Activated B cell treated with CpG ODN at 0.5 μM for 24 hours (primary cell): ENCODE measurements at places on chromosomes 4 and X.
A peak's percentile ranks its signal among the peaks of the same experiment; 100 is the strongest.

DNA sequence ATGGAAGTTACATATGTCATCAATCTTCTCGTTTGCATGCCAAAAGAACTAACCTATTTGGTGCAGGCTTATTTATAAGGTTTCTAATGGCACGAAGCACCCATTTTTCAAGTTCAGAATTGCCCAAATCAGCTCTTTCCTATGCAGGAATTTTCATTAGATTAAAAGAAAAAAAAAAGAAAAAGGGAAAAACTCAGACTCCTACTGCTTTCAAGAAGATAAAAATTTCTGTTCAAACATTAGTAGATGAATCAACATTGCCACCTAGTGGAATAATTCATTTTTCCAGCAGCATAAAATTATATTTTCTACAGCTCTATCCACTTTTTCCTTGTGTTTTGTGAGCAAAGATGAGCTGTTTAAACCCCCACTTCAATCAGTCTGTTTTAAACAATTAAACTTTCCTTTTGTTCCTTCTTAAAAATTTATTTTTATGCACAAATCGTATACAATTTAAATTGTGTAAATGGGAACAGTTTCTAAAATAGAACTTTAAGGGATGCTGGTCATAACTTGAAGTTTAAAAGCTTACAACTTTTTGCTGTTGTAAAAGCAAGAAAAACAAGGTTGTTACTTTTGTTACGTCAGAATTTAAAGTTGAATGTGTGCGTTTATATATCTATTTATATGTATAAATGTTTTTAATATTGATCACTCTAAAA lies 309.9 kb downstream of the ARAP2 start:
- no peak for DNase-seq

GRCh38 chr4:81180916-81181315 lies 34.1 kb downstream of the PRKG2 start:
- no peak for DNase-seq

GRCh38 chr4:53191997-53192396 lies 173.9 kb downstream of the SCFD2 start:
- DNase-seq: no peak

DNA sequence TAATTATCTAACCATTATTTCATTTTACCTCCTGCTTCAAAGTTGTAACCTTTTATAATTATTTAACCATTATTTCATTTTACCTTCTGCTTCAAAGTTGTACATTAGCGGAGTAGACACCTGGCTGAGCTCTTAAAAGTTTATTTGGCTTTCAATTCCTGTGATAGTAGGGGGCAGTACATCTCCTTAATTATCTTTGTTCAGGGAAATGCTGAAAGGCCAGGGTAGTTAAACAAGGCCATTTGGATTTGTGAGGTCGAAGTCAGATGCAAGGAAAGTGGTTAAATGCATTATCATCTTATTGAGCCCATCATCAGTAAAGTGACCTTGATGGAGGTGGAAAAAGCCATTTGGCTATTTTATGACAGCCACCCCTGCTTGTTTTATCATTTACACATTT lies 210.6 kb downstream of the TENM3 start:
- DNase-seq: no peak

DNA sequence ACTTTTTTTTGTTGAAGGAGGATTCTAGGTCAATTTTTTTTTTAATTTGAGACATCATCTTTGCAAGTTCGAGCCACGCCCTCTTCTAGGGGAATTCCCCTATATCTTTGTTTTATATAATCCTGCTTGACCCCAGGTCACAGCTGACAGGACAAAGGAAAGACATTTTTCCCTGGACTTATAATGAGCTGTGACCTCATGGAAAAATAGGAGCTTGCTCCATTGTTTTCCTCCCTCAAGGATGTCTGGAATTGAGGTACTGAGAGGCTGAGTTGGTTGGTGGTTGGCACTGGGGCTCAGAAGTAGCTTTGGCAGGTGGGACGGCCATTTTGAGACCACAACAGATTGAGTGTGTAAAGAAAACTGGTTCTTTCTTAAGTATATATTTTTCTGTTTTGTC lies 49.0 kb downstream of the GBA3 start:
- DNase-seq: no peak

DNA sequence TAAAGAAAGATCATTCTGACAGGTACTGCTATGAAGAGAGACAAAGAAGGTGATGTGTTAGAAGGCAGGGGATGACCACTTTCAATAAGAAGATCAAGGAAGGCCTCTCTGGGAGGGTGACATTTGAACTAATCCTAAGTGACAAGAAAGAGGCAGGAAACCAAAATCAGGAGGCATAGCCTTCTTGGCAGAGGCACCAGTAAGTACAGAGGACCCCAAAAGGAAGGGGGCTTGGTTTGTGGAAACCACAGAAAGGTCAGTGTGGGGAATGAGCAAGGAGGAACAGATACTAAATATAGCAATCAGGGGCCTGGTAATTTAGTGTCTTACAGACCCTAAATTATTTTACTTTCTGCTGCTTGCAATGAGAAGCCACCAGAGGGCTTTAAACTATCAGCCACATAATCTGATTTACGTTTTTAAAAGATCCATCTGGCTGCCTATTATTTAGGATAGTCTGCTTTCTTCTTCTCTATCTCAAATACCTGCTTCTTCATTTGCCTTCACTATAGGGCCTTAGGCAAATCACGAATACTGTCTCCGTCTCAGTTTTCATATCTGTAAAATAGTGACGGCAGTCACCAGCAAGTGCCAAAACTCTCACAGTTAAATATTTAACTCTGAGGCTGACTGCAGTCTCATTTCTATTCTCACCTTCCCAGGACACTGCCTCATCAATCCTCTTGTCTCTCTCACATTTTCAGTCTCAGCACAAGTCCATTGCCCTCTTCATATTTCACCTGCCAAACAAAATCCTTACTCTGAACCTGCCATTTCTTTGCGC lies 16.7 kb downstream of the NR3C2 start:
- DNase-seq: no peak

DNA sequence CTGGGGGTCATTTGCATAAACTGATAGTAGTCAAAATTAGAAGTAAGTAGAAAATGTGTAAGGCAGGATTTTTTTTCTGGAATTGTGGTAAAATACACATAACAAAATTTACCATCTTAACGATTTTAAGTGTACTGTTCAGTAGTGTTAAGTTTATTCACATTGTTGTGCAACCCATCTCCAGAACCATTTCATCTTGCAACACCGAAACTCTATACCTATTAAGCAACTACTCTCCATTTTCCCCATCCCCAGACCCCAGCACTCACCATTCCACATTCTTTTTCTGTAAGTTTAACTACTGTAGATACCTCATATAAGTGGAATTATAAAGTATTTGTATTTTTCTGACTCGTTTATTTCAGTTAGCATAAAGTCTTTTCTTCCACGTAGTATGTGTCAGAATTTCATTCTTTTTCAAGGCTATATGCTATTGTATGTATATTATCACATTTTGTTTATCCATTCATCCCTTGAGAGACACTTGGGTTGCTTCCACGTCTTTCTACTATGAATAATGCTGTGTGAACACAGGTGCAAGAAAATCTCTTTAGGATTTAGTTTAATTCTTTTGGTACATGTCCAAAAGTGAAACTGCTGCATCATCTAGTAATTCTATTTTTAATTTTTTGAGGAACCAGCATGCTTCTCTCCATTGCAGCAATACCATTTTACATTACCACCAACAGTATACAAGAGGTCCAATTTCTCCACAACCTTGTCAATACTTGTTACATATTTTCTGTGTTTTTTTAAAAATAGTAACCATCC lies 39.1 kb upstream of the NSUN7 start:
- no peak for DNase-seq

DNA sequence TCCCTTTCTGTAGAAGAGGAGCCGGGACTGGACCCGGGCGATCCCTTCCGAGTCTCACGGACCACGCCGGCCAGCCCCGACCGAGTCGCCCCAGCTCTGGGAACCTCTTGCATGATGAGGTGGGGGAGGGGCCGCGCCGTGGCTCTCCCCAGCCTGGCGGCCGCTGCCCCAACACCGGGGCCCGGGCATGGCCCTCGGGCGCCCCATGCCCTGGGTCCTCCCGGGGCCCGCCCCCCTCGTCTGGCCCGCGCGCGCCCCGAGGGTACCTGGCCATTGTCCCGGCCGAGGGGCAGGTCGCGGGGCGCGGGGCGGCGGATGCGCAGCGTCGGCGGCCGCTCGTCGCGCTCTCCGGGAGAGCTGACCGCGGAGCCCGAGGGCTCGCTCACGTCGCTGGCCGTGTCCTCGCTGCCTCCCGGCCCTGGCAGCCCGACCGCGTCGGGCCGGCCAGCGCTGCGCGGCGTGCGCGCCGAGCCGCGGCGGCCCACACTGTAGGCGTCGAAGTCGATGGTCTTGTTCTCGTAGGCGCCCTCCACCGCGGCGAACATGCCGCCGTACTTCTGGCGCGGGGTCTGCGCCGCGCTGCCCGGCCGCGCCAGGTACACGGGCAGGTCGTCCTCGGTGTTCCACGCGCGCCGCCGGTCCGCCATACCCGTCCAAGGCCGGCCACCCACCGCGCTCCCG lies 423 bp downstream of the CRMP1 start:
- DNase-seq: no peak

DNA sequence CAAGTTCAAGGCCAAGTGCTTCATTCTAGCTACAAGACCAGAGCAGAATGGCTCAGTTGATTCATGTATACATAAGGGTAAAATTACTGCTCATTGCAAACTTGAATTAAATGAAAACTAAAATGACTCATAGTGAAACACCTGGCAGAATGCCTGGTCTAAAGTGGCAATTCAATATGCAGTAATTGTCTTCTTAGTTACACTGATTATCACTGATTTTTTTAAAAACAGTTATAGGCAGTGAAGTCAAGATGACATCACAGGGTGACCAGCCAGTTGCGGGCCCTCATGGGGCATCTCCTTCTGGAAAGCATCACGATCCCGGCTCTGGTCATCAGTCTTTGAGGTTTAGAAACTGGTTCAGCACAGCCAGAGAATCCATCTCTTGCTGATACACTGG lies 154.2 kb downstream of the RAB28 start:
- no peak for DNase-seq

- peak; percentile 47 for DNase-seq
Observed at GRCh38 chrX:119686087-119686691, 6.8 kb downstream of the SEPTIN6 start.

GRCh38 chrX:135393051-135393450 lies 28.7 kb upstream of the SMIM10L2A start:
- no peak for DNase-seq

DNA sequence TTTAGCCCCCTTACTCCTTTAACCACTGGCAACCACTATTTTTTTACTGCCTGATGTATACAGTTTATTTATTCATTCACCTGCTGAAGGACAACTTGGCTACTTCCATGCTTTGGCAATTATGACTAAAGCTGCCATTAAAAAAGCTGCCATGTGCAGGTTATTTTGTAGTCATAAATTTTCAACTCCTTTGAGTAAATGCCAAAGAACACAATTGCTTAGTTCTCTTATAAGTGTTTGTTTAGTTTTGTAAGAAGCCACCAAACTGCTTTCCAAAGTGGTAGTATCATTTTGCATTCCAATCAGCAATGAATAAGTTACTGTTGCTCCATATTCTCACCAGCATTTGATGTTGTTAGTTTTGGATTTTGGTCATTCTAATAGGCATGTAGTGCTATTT lies 1831.8 kb downstream of the PCDH7 start:
- DNase-seq: no peak

DNA sequence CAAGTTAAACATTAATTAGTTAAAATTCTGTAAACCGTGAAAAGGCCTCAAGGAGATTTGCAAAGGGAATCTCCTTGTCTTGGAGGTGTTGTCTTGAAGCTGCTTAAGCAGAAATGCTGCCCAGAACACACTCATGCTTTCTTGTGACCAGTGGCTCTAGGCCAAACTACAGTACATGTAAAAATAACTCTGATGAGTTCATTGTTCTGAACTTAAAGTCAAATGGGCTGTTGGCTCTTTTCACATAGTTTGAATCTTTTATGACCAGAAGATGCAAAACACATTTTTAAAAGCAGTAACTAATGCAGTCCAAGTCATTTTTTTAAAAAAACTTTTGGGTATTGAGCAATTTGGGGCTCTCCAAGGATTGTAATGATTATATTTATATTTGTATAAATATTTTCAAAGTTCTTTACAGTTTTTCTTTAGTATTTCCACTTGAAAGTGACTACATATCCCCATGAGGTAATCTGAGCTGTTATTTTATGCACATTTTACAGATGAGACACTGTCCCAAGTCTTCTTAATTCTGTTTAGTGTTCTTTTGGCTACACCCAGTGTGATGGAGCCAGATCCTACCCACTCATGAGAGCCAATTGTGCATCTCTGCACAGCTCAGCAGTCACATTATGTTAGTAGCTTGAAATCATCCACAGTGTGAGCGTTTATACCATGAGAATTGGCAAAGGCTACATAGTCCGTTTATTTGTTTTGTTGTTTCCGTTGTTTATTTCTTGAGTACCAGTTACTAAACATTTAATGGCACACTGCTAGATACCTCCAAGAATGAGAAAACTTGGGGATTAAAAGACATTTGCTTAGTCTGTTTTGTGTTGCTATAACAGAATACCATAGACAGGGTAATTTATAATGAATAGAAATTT lies 112.8 kb upstream of the ATXN3L start:
- DNase-seq: no peak

- no peak for DNase-seq
Observed at GRCh38 chrX:108064613-108065012, 19.7 kb downstream of the VSIG1 start.

- no peak for DNase-seq
Observed at GRCh38 chr4:121697564-121697963, 784 bp upstream of the ANXA5 start.

- DNase-seq: no peak
Observed at GRCh38 chr4:105186701-105187161, 40.1 kb downstream of the TET2 start.

GRCh38 chrX:10282490-10282889 lies 125.7 kb downstream of the CLCN4 start:
- DNase-seq: no peak

- DNase-seq: no peak
Observed at GRCh38 chr4:43274376-43274775, 381.9 kb downstream of the GRXCR1 start.

GRCh38 chrX:142186103-142186502 lies 19.0 kb downstream of the MAGEC2 start:
- DNase-seq: no peak

DNA sequence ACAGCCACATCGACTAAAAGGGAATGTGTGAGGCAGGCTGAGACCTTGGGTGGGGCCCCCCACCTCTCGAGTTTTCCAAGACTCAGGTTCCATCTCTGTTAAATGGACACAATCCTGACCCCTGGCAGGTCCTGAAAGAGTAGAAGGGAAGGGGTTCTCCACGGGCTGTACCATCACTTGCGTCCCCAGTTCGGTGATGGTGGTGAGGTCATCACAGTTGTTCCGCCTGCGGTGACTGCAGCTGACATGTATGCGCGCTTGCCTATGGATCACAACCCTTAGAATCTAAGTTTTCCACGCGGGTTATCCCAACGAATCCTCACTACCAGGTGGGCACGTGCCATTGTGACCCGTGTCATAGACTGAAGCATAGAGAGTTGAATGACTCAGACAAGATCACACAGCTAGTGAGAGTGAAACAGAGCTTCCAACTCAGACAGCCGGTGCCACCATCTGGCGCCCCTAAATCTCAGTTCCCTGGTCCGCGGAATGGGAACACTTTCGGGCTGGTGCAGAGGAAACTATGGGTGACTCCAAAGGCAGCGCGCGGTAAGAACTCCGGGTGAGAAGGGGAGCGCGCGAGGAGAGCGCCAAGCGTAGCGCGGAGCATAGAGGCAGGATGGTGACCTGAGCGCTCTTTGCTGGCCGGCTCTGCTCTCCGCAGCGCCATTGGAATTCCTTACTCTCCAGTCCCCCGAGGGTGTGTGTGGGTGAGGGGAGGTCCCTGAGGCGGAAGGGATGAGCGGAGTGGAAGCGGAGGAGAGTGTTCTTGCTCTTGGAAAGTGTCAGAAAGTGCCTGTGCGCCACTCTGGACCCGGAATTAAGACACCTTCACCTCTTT lies 10.5 kb downstream of the MSX1 start:
- DNase-seq: no peak

GRCh38 chrX:84219551-84219950 lies 31.6 kb upstream of the RPS6KA6 start:
- no peak for DNase-seq
